Midbrain (tissue), 1 donor: ENCODE measurements at places on chromosomes 4 and X.

- no peak for DNase-seq
Observed at GRCh38 chrX:56764153-56764974, 35.3 kb downstream of the NBDY start.

- peak; percentile 55 for DNase-seq
Observed at GRCh38 chr4:21512353-21512752, 436.2 kb downstream of the KCNIP4 start.

DNA sequence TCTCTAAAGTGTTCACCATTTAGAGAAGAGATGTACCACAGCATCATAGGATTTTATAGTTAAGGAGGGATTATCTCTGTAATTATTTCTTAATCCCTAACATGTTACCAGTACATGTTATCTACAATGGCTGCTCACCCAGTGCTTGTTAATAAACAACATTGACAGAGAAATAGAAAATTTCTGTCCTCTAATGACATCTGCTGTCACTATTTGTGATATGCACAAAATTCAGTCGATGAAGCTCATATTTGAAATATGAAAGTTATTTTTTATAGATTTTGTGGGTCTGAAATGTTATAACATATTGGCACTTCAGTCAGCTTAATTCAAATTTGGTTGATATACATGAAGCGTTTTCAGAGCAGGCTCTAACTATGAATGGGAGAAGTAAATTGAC, 48.8 kb upstream of the GRXCR1 start:
- peak; percentile 6 for DNase-seq

GRCh38 chrX:152897222-152898131, at the start of gene ZNF185:
ZNF185 (plus strand) TSS chrX:152898067; CDS start chrX:152914490, 16,423 bp downstream.
- DNase-seq = no peak

- no peak for DNase-seq
Observed at GRCh38 chr4:6770581-6771228, 11.8 kb upstream of the KIAA0232 start.

DNA sequence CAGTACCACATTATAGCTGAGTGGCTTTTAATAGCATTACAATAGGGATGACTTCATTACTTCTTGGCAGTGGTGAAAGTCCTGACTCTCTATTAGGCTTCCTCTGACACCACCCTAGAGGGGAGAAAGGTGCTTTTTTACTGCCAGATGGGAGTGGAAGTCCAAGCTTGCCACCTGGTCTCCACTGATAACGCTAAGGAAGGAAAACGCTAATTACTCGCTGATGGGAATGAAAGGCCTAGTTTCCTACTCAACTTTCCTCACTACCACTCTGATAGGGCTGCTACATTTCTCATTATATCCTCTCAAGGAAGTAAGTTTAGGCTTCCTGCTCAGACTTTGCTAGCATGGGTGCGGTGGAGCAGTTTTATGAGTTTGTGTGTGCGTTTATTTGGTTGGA, 62.3 kb upstream of the PAGE3 start:
- no peak for DNase-seq

DNA sequence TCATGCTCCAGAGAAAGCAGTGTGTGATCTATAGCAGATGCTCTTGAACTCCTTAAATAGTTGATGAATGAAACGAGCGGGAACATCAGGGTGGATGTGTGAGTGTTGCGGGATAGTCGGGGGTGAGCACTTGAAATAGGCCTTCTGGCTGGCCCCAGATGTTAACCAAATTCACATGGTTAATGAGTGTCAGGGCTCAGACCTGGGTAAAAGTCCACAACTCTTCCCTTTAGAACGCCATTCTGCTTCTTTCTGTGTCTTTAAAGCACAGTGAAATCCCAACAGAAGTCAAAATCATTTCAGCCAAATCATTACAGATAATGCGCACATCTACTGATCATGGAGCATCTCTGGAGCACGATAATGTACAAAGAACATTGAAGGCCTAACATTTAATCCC, 249.4 kb upstream of the BOD1L1 start:
- no peak for DNase-seq

DNA sequence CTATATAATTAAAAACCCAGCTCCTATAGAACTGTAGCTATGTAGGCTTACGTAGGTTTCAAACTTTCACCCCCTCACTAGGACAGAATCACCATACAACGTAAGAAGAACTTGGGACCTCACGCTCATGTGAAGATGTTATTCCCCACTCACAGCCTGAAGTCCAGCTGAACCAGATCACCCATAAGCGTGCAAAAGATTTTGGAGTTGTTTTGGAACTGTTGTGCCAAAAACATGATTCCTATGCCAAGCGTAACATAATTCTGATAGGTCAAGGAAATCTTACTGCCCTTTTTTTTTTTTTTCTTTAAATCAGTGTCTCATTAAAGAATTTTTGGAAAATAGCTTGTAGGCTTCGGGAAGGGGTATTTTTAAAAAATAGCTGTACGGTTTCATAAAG, 57.0 kb downstream of the LCORL start:
- DNase-seq = no peak

GRCh38 chr4:161320377-161320776, 843.4 kb downstream of the FSTL5 start:
- DNase-seq = no peak

GRCh38 chr4:172169871-172170270, 356.7 kb downstream of the GALNTL6 start:
- DNase-seq = no peak

DNA sequence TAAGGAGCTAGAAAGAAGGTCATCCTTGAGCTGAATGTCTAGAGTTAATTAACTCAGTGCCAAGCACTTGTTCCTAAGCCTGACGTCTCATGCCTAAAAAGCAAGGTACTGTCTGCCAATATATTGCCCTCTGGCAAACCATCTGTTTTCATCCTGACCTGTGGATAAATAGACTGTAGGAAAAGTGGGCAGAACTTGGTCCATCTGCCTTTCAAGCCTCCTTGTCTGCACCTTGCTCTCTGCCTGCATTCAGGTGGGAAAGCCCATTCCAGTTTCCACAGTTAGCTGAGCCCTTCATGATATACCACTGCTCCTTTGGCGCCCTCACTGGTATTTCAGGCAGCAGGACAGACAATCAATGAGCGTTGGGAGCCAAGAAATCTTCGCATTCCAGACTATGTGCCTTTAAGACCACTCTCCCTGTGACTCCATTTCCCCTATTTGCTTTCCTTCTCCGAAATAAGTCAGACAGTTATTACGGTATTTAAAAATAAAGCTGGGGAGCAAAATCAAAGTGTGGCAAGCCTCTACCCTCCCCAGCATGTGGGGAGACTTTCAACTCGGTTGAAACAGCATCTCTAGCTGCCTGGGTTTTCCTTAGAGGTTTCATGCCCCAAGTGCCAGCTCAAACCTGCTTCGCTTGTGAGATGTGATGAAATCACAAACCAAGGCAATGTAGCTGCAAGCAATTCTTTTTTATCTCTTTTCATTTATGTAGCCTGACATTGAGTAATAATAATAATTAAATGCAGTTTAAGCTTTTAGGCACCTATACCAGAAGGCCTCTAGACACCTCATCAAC, 2.5 kb upstream of the CCDC149 start:
- no peak for DNase-seq
